ENCODE measurements at places on chromosomes 1 and 21.
A peak's percentile ranks its signal among the peaks of the same experiment; 100 is the strongest.

DNA sequence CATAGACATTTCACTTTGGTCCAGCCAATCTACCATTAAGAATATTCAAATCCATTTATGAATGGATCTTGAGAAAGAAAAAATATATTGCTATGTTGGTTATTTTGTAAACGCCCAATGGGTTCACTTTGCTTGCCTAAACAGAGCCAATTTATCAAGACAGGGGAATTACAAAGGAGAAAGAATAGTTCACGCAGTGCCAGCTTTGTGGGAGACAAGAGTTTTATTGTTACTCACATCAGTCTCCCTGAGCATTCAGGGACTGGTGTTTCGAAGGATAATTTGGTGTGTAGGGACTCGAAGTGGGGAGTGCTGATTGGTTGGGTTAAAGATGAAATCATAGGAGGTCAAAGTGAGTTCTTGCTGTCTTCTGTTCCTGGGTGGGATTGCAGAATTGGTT, 135.3 kb downstream of the GABPA start:
- DNase-seq: no peak

GRCh38 chr1:228804640-228805413, 69.5 kb downstream of the RHOU start:
- DNase-seq: no peak

GRCh38 chr1:56983484-56983883, 17.7 kb upstream of the C8B start:
- no peak for DNase-seq

DNA sequence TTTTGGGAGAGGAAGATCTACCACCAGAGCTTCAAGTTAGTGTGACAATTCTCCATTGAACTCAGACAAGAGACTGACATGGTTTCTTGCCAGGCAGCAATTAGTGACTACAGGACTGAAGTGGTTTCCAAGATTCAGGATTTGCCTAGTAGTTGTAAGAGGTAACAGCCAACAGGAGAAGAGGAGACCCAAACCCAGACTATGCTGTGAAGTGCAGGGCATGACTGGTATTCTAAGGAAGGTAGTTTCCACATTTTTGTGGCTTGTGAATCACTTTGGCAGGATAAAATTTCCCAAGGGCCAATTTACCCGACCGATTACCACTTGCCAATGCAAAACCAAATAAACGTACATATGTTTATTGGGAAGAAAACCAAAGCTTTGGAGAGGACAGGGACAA, 14.7 kb upstream of the RAP1A start:
- DNase-seq: no peak

GRCh38 chr1:44632598-44632997, 41.7 kb downstream of the TMEM53 start:
- DNase-seq: no peak

DNA sequence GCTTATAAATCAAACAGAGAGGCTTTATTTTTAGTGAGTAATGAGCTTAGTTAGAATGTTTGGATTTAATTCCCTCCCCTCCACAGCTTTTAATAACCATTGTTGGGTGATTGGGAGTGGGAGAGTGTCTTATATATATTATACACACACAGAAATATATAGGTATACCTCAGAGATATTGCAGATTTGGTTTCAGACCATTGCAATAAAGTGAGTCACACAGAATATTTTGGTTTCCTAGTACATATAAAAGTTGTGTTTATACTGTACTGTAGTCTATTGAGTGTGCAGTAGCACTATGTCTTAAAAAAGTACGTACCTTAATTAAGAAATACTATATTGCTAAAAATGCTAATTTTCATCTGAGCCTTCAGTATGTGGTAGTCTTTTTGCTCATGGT, 44.4 kb downstream of the RPS6KC1 start:
- DNase-seq: no peak

- DNase-seq: no peak
Observed at GRCh38 chr1:180560868-180561600, 2.3 kb downstream of the OVAAL start.

DNA sequence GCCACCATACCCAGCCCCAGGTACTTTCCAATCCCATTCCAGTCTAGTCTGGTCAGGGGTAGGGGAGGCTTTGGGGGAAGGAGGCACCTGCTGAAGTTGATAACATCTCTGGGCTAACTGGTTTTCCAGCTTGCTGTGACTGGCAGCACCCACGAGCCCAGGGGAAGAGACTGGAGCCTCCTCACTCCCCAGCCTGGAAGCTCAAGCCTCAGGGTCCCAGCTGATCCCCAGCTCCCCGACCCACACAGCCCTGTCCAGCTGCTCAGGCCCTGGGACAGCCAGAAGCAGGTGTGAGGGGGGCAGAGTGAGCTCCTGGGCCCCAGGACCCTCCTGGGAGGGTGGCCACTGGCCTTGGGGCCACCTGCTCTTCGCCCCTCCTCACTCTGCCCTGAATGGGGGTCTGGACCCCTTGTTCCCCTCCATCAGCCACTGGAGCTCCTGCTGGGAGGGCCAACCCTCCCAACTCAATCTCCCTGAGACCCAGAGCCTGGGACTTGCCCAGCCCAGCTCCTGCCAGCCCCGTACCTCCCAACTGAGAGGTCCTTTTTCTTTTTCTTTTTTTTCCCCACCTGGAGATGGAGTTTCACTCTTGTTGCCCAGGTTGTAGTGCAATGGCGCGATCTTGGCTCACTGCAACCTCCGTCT, 23.5 kb upstream of the RNU1-4 start:
- DNase-seq: no peak

DNA sequence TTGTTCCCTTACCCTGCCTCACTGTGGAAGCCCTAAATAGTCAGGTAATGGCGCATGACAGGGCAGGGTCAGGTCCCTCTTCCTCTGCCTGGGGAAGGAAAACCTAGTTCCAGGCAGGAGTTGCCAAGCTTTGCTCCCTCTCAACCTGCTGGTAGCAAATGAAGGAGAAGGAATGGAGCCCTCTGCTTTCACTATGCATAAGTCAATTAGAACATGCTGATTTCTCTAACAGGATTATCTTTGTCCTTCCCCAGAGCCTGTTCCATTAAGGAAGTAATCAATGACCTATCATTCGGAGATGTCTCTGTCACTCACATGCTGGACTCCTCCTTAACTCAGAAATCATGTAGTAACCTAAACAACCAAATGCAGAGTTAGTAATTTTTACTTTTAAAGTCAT, 161.8 kb upstream of the NFIA start:
- DNase-seq: no peak

- DNase-seq: peak; percentile 20
Observed at GRCh38 chr1:183685112-183685713, 32.1 kb upstream of the APOBEC4 start.

DNA sequence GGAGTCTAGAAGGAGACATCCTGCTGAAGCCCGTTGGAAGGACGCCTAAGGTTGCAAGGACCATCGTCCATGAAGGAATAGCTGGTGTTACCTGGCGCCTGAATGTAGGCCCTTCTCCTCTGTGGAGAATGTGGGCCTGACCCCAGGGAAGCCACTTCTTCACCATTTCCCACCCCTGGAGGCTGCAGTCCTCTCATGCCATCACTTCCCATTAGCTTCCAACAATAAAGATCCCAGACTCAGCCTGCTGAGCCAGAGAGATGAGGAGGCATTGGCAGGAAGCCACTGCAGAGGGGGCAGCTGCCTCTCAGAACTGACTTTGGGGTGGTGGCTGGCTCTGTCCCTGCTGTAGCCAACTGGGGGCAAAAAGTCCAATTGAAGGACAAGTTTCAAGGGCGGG, 21.3 kb upstream of the KCNE2 start:
- no peak for DNase-seq

GRCh38 chr1:174956086-174956485, 43.7 kb upstream of the CACYBP start:
- DNase-seq: no peak

- DNase-seq: no peak
Observed at GRCh38 chr1:184604152-184604900, 150.3 kb downstream of the EDEM3 start.

GRCh38 chr21:32367158-32367557, 25.7 kb downstream of the URB1 start:
- DNase-seq: no peak

- DNase-seq: no peak
Observed at GRCh38 chr1:93471911-93472310, 24.0 kb downstream of the FNBP1L start.

- DNase-seq: no peak
Observed at GRCh38 chr1:105632342-105633196, 1423.9 kb upstream of the PRMT6 start.

- no peak for DNase-seq
Observed at GRCh38 chr1:55127827-55128343, 87.3 kb downstream of the USP24 start.

GRCh38 chr1:103177108-103177775, 68.9 kb upstream of the COL11A1 start:
- no peak for DNase-seq

GRCh38 chr1:15730423-15730822, 5.6 kb upstream of the SLC25A34 start:
- DNase-seq: no peak

GRCh38 chr1:20480951-20481617, 4.9 kb downstream of the CAMK2N1 start:
- no peak for DNase-seq

- no peak for DNase-seq
Observed at GRCh38 chr21:36156815-36157670, at the start of gene DOP1B. Gene DOP1B, plus strand, starts transcription at chr21:36156824. Its CDS starts 7,910 bp downstream, at chr21:36164734.

DNA sequence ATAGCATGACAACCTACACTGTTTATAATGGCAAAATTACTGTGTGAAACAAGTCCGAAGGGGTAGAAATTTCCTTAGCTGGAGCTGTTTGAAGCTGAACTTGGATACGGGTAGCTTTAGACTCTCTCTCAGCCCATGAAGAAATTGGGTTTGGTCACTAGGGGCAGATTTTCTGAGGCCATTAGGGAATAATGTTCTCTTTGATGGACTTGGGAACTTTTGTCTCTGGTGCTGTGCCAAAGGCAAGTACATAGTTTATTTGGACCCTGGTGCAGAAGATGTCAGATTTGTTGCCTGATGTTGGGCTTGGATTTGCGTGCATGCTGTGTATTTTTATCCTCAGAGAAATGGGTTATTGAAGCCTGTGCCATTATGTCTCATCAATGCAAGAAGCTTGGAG, 109.6 kb downstream of the VPS13D start:
- DNase-seq: no peak

DNA sequence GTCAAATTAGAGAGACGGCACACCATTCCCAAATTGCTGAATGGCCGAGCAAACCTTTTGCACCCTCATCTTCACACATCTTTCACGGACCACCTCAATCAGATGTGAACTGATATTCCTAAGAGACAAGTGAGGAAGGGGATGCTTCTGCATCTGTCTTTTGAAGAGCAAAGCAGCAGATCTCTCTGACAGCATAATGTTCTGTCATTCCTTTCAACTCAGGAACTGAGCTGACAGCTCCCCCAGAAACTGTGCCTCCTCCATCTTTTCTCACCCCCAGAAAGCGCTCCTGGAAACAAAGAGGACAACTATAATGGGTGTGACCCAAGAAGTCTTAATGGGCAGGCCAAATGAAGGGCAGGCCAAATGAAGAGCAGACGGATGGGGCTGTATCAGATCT, 256.4 kb downstream of the C1orf94 start:
- no peak for DNase-seq
